ENCODE measurements at places on chromosomes 13 and 19. TPM values are rescaled to one million over a fixed set of nuclear protein-coding genes. Genes with fewer than 3 reads are reported as not detected.

DMKN gene
- 1.7 TPM for total RNA-seq

- peaks cover 17% of the 10 kb centered on the region for H3K36me3 ChIP-seq
- H3K27me3 ChIP-seq: peaks cover 27% of the 10 kb centered on the region
- H3K4me3 ChIP-seq: no peak overlapping the region
- peaks cover 12% of the 10 kb centered on the region for H3K4me1 ChIP-seq
Measured at GRCh38 chr19:55452749-55453346, 8.6 kb downstream of the ISOC2 start.

DNA sequence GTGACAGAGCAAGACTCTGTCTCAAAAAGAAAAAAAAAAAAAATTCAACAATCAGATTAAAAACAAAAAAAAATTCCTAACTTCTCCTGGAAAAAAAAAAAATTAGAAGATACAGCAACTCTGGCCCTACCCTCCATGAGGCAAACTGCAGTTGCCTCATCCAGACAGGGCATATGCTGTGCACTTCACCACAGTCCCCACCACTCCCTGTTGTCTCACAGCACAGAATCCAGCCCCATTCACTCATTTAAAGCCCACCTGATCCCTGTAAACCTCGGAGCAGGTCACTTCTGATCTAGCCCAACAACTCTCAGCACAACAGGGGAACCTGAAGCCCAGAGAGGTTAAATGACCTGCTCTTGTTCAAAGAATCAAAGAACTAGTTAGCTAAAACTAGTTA, 24.9 kb downstream of the RHPN2 start:
- peaks cover 9% of the 10 kb centered on the region for H3K4me1 ChIP-seq
- H3K27me3 ChIP-seq: no peaks in the 10 kb centered on the region
- H3K27ac ChIP-seq: no peak overlapping the region
- no peak overlapping the region for H3K4me3 ChIP-seq
- H3K36me3 ChIP-seq: no peaks in the 10 kb centered on the region

- DNase-seq: no peak
- H3K27me3 ChIP-seq: peaks cover 16% of the 10 kb centered on the region
- H3K4me3 ChIP-seq: no peak overlapping the region
Measured at GRCh38 chr13:101681834-101682233, 229.4 kb downstream of the ITGBL1 start.

All from activated naive CD4-positive, alpha-beta T cell treated with anti-CD3 and anti-CD28 coated beads for 36 hours (primary cell).